ENCODE measurements at places on chromosomes 13 and 19.

- DNase-seq = no peak
Observed at GRCh38 chr13:50104493-50104892, 89.2 kb downstream of the KCNRG start.

DNA sequence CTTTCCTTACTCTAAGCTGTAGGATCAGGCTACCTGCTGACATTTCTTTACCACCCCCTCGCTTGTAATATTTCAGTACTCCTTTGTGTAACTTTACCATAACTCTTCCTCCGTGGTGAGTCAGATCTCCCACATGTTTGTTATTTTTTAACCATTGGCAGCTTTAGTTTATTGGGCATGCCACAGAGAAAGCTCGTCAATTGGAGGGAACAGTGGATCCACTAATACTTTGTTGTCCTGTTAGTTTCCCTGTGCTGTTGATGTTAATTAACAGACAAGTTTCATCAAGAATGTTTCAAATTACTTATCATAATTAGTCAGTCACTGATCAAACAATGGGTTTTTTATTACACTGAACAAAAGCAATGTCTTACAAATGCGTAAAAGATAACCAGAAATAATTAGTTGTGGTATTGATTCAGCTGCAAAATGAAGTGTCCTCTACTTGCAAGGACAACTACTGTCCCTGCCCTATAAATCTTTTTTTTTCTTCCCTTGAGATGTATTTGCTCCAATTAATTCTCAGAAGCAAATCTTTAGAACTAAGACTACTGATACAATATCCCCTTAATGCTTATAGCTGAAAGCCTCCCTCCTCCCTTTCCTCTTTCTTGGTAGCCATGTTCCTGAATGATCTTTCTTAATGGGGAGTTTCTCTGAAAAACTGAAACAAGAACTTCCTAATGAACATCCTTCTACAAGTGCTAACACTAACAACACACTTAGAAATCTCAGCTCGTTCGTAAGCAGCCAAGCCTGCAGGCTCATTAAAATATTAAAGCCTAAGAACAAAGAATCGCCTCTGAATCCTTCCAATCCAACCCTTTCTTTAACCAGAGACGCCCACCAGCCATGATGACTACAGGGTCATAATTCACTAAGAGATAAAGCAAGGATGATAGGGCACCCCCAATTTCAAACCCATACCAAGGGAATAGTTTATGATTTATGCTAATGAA is 22.2 kb downstream of the EFNB2 start:
- no peak for DNase-seq

DNA sequence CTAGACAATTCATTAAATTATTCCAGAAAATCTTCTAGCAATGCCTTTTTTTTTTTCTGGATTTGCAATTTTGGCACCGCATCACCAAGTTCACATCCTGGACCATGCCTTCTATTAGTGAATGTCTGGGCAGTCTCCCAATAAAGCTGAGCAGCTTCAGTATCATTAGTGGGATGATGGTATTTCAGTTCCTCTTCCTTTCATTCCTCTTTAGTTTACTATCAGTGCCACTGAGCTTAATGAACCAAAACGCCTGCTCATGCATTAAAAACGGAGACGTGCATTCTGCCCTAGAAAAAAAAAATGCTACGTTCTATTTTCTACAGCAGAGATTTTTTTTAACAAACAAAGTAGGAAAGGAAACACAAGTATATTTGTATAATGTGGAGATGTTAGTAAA is 343.0 kb downstream of the PCDH9 start:
- no peak for DNase-seq

DNA sequence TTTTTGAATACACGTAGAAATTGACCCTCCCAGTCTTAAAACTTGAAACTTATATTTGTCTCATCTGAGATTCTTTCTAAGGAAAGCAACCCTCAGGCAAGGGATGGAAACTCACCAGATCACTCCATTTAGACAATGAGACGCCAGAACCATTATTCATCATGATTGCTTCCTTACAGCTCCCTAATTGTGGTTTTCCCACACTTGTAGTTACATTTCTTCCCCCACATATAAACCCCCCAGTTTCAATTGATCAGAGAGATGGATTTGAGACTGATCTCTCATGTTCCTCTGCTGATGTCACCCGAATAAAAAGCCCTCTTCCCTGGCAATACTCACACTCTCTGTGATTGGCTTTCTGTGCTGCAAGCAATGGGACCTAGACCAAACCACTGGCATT is 197.9 kb upstream of the STARD13 start:
- no peak for DNase-seq

- no peak for DNase-seq
Observed at GRCh38 chr19:16198370-16198651, 600 bp downstream of the AP1M1 start.

DNA sequence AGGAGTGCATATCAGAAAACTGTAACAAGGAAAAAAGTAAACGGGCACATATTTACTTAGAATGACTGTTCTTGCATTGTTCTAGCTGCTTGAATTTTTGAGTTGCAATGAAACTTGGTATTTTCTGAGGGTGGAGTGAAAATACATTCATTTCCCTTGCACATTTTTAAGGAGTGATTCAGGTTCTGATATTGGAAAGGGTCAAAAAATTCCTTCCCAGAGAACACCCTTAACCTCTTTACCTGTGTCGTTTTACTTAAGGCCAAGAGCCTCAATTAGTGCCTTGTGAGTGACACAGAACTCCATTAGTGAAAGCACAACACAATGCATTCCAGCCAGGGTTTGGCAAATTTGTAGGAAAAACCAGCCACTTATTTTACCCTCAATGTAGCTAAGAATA is 2.3 kb downstream of the ITGBL1 start:
- no peak for DNase-seq

GRCh38 chr19:3224346-3225168 is at the start of gene CELF5:
TSS of gene CELF5 (plus strand) at chr19:3224661. CDS start at chr19:3224740, 79 bp downstream.
- no peak for DNase-seq

- DNase-seq = peak; percentile 67
Observed at GRCh38 chr19:4556597-4557127, 2.8 kb downstream of the SEMA6B start.

DNA sequence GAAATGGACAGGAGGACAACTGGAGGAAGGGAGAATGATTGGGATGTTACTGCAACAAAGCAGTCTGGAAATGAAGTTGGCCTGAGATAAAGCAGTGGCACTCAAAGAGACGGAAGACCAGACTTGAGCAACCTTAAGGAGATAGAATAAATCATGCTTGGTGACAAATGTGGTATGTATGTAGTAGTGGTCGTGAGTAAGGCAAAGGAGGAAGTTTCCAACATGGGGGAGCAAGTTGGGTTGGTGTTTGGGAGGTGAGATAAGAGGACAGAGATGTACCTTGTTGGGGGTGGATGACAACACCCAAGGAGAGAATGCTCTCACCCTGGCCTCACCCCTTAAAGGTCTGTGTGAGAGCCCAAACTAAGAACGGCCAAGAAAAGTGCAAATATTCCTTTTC is 420.5 kb downstream of the DIAPH3 start:
- no peak for DNase-seq

DNA sequence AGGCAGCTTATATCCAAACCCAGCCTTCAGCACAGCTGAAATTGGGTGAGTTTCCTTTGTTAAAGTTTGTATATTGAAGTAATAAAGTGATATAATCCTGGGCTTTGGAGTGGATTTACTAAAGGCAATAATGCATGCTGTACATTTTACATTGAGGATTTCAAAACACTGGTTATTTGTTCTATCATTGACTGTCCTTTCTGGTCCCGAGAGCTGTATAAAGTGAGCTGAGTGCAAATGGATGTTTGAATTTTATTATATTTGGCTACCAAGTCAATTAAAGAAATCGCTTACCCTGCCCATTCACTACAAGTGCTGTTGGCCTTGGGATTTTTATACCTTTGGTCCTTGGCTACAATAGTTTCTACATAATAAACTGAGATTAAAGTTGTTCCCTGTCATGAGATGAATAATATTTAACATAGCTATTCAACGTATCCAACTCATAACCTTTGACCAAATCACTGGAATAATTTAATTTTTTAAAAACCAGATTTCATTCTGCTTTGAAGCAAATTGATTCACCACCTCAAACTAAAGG is 207.9 kb downstream of the KLF5 start:
- DNase-seq = no peak

GRCh38 chr19:12991296-12991695 is 4.0 kb upstream of the NFIX start:
- DNase-seq = no peak

DNA sequence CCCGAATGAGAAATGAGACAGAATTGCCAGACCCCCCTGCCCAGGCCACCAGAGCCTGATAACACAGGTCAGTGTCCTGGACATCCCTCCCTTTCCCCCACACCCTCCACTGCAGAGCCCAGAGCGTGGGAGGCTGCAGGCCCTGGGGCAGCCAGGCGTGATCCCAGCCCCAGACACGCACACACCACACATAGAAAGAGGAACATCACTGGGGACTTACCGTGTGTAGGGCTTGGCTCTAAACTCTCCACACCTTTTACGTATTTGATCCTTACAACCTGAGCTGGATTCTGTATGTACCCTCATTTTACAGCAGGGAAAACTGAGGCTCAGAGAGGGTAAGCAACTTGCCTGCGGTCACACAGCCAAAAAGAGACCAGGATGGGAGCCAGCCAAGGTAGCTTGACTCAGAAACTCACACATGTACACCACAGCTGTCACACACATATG is 334 bp upstream of the ANGPTL6 start:
- DNase-seq = peak; percentile 44

GRCh38 chr13:25677956-25678355 is 306.2 kb downstream of the ATP8A2 start:
- no peak for DNase-seq

GRCh38 chr13:25766576-25766975 is 285.2 kb downstream of the SHISA2 start:
- no peak for DNase-seq

GRCh38 chr13:65074248-65074647 is 2155.9 kb downstream of the PCDH9 start:
- DNase-seq = no peak

DNA sequence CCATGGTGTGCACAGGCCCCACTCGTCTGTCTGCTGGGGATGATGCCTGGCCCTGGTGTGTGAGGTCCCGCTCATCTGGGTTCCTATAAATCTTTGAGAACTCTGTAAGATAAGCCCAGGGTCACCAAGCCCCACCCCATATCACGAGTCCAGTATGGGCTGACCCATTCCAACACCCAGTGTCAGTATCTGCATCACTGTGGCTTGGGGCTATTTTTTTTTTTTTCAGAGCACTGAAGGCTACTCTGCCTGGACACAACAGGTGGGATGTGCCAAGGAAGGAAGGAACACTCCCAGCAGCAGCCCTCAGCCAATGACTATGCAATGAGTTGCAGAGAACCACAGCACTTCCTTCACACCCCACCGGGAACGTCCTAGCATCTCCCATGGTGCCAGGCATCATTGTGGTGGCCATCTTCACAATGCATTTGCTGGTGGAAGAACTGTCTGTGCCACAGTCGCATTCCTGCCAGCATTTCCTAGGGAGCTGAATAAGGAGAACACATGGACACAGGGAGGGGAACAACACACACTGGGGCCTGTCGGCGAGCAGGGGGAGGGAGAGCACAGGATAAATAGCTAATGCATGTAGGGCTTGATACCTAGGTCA is 83.1 kb upstream of the TSHZ3 start:
- DNase-seq = no peak

- peak; percentile 30 for DNase-seq
Observed at GRCh38 chr19:55484593-55485438, at the start of gene NAT14. TSS of gene NAT14 (plus strand) at chr19:55485188. CDS start at chr19:55485709, 521 bp downstream.

DNA sequence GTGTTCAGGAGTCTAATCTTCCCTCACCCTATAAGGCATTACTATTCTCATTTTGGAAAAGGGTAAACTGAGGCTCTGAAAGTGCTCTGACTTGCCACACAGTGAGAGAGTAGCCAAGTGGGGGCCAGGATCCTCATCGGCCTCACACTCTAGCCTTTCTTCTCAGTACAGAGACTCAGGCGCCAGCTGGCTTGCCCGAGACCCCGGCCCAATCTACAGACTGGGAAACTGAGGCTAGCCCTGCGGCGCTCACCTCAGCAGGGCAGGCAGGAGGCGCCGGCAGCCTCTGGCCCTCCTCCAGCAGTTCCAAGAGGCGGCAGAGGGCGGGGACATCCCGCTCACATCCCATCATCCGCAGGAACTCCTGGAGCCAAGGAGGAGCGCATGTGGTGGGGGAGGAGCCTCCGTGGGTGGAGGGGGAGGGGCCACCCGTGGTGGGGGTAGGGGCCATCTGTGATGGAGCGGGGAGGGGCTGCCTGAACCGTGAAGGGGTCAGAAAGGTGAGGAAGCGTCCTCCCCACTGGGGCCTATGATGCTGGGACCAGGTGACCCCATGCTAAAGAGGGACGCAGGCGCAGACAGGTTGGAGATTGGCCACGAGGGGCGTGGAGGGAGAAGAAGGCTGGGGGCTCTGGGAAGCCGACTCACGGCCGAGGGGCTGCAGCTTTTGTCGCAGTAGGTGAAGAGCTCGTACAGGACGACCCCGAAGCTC is 8.7 kb upstream of the INSL3 start:
- no peak for DNase-seq

DNA sequence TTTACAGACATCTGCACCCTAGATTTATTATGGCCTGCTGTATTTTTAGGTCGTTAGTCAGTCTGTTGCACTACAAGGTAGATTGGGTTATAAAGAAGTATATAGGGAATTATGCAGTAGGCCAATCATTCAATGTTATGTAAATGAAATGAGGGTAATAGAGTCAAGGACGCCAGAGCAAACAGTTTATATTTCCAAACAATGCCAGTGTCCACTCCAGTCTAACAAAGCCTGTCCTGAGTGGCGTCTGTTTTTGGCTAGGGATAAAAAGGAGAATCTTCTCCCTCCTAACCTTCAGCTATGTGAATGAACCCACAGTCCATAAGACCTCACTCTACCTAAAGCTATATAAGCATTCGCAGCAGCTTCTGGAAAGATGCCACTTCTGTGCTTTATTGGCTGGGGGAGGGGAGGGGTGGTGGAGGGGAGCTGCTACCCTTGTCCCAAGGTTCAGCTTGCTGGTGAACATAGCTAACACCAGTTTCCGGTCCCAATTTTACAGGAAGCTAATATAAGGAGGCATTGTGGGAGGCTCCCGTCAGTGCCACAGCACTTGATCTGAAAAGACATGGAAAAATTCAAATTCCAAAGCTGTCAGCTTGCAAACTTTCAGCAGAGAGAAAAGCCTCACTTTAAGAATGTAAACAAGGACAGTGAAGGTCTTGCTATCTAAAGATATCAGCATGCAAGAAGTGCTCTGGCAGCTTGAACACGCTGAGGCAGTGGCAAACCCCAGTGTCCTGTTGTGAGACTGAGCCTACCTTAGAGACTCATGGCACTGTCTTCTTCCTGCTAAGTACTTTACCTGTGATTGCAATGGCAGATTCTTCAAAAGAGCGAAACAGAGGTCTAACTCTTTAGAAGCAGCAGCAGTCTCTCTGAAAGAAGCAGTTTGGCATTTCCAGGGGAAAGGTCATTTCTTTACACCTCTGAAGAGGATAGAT is 369.9 kb downstream of the PCDH9 start:
- DNase-seq = no peak

- peak; percentile 14 for DNase-seq
Observed at GRCh38 chr13:104809483-104809882, 1726.0 kb downstream of the EFNB2 start.

- DNase-seq = peak; percentile 80
Observed at GRCh38 chr19:57934820-57935665, at the start of gene ZNF418. TSS of gene ZNF418 (minus strand) at chr19:57935402. CDS start at chr19:57933822, 1,580 bp downstream.
